ENCODE measurements at places on chromosomes 12 and 14.

- DNase-seq, result no peak
Measured at GRCh38 chr14:65866886-65867285, 454.4 kb downstream of the FUT8 start.

GRCh38 chr14:58635091-58635830 is 2.5 kb upstream of the DACT1 start:
- DNase-seq, result no peak

GRCh38 chr12:95227818-95228356 is 10.3 kb downstream of the VEZT start:
- no peak for DNase-seq

GRCh38 chr14:68611599-68611998 is 181.3 kb downstream of the ZFP36L1 start:
- DNase-seq, result no peak

DNA sequence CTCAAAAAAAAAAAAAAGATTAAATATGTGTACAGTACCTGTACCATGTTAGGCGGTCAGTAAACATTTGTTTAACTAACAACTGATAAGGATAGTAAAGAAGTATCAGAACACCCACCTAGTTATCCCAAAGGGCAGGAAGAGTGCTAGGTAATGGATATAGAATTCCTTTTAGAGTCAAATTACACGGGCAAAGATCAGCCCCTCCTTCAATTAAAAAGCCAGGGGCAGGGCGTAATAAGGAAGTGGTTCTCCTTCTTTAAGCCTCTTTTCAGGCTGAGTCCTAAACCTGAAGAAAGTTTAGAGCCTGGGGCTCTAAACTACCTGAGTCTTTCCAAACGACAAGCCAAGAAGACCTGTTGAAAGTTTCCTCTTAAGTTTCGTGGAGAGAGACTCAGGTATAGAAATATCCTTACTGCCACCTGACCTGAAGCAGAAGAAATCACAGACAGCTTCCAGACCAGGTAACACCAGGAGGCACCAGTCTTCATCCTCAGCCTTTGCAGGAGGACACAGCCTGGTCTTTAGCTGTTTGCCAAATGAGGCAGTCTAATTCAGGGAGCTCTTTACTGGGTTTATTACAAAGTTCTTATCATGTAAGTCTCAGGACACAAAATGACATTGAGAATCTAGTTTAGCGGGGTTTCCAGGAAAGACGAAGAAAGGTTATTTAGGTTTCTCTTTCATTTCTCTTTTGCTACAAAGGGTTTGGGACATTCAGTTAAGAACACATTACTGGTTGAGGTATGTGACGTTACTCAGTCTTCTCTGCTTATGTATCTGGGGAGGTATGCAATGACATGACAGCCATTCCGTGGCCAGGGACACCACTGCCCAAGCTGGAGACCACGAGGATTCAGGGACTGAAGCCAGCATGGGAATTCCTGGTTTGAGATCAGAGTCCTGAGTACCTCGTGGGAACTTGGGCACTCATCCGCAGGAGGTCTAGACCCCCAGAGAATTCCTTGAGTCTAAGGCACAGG is at the start of gene BCL2L14:
Gene BCL2L14 (plus strand): TSS at position 266 of the 983 bp plus-strand sequence. CDS start 8,367 bp downstream, outside the sequence.
- DNase-seq, result peak; percentile 20

- peak; percentile 67 for DNase-seq
Measured at GRCh38 chr12:47725893-47726292, 603 bp upstream of the ENDOU start.

Data from NAMALWA (cell line).